ENCODE measurements at places on chromosomes 12 and 14. TPM values are rescaled to one million over a fixed set of nuclear protein-coding genes. Genes with fewer than 3 reads are reported as not detected.

The SMCO3 gene
- total RNA-seq: 0.14 TPM

DNA sequence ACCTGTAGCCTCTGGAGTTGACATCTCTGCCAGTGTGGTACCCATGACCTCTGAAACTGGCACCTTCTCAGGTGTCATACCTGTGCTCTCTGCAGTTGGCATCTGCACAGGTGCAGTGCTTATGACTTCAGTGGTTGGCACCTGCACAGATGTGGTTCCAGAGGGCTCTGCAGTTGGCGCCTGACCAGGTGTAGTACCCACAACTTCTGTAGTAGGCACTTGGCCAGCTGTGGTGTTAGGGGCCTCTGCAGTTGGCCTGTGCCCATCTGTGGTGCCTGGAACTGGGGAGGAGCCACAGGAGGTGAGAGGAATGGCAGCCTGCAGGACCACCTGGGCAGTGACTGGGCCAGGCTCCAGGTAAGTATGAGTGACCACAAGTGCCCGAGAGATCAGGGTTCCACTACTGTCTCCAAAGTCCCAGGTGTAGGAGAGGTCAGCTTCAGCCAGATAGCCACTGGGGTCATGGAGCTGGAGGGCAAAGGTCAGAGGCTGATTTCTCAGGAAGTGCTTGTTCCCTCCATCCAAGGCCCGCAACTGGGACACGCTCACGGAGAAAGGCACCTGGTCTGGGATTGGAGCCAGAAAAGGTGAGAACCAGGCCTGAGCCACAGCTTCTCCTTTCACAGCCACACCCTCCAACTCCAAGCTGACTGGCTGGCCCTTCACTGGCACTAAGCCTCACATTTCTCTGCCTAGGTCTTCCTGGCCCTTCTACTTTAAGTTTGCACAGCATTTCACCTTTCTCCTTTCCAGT lies 8.6 kb downstream of the PMEL start:
- no peaks in the 10 kb centered on the region for H3K4me1 ChIP-seq
- H3K27me3 ChIP-seq: no peaks in the 10 kb centered on the region
- no peak overlapping the region for H3K27ac ChIP-seq

DNA sequence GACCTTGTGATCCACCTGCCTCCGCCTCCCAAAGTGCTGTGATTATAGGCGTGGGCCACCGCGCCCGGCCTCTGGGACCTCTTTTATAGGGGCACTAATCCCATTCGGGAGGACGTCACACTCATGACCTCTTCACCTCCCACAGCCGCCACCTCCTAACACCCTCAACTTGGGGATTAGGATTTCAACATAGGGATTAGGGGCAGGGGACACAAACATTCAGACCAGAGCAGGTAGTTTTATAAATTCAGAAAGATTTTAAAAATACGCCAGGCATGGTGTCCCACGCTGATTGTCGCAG lies 49.4 kb downstream of the TPCN1 start:
- no peak overlapping the region for H3K4me3 ChIP-seq

The FOXM1 gene
- total RNA-seq: 0.71 TPM

GRCh38 chr14:68707482-68707881 lies 85.4 kb downstream of the ZFP36L1 start:
- H3K27me3 ChIP-seq: no peaks in the 10 kb centered on the region
- H3K27ac ChIP-seq: peak overlapping the region; percentile 42
- H3K36me3 ChIP-seq: no peaks in the 10 kb centered on the region
- peaks cover 27% of the 10 kb centered on the region for H3K4me1 ChIP-seq
- DNase-seq: no peak

The CTSG gene
- 0.80 TPM for total RNA-seq

- no peaks in the 10 kb centered on the region for H3K4me1 ChIP-seq
- H3K36me3 ChIP-seq: peaks cover 29% of the 10 kb centered on the region
- H3K4me3 ChIP-seq: no peak overlapping the region
- no peaks in the 10 kb centered on the region for H3K27me3 ChIP-seq
- no peak overlapping the region for H3K27ac ChIP-seq
- DNase-seq: no peak
Measured at GRCh38 chr12:31702047-31702446, 26.8 kb downstream of the AMN1 start.

- no peaks in the 10 kb centered on the region for H3K36me3 ChIP-seq
- no peak for DNase-seq
- H3K4me1 ChIP-seq: peaks cover 49% of the 10 kb centered on the region
- peak overlapping the region; percentile 94 for H3K4me3 ChIP-seq
Measured at GRCh38 chr12:65168681-65169319, 583 bp upstream of the LEMD3 start.

DNA sequence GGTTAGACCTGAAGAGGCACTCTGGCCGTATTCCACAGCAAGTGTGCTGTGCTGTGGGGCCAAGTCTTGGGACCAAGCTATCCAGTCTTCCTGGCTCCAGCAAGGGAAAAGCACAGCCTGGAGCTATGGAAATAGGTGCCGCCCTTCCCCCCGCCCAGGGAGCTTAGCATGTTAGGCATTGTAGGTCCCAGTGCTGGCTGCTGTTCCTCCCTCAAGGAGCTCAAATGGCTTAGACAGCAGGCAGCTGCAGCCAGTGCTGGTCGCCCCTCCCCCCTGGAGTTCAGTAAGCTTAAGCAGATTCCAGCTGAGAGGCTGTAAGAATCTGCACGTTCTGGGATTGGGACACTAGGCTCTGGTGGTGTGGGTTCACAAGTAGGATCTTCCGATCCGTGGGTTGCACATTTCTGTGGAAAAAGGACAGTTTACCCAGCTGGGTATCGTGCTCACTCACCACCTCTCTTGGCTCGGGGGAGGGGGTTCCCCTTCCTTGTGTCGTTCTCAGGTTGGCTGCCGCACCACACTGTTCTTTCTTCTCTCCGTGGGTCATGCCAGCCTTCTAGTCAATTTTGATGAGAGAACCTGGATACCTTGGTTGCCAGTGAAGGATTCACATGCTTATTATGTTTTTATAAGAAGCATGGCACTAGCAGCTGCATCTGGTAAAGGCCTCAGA lies 127.3 kb downstream of the CNTN1 start:
- H3K36me3 ChIP-seq: no peaks in the 10 kb centered on the region
- no peaks in the 10 kb centered on the region for H3K27me3 ChIP-seq
- H3K4me3 ChIP-seq: no peak overlapping the region
- H3K4me1 ChIP-seq: no peaks in the 10 kb centered on the region
- no peak overlapping the region for H3K27ac ChIP-seq

The PCED1B gene
- total RNA-seq: 0.55 TPM

The RFX4 gene
- not detected for total RNA-seq

GRCh38 chr14:32453857-32454810 lies 125.0 kb downstream of the AKAP6 start:
- no peak for DNase-seq
- no peak overlapping the region for H3K4me3 ChIP-seq
- peak overlapping the region; percentile 68 for H3K27ac ChIP-seq
- no peaks in the 10 kb centered on the region for H3K27me3 ChIP-seq

The LTA4H gene
- total RNA-seq: 35.4 TPM

DNA sequence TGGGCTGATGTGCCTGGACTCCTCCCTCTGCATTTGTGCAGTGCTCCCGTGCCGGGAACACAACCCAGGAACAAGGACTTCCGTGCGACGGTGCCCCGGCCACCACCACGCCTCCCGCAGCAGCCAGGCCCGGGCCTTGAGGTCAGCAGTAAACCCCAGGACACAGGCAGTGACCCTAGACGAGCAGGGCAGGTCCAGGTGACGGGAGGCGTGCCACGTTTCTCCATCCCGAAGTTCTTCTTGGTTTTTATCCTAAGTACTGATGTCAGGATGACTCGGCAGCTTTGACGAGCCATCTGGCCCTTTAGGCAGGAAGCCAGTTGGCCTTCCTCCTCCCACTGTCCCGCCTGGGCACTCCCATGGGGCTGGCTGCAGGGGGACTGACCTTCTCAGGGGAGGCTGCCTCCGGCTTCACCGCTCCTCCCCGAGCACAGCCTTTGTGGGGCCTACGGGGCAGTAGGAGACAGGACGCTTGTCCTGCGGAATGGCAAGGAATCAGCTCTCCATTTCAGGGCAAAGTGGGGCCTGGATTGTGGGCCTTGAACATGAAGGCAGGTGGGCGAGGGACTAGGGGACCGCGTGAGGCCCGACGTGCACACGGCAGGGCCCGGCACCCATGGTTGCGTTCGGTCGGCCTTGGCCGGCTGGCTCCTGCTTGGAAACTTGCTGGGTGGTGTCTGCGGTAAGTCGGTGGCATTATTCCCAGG lies 94.1 kb downstream of the FBXL14 start:
- H3K27me3 ChIP-seq: no peaks in the 10 kb centered on the region
- no peak overlapping the region for H3K4me3 ChIP-seq
- H3K27ac ChIP-seq: no peak overlapping the region
- peak; percentile 68 for DNase-seq

The KRT81 gene
- not detected for total RNA-seq

The KCNA1 gene
- total RNA-seq: not detected

The ATXN3 gene
- 15.7 TPM for total RNA-seq

The NANOG gene
- not detected for total RNA-seq

DNA sequence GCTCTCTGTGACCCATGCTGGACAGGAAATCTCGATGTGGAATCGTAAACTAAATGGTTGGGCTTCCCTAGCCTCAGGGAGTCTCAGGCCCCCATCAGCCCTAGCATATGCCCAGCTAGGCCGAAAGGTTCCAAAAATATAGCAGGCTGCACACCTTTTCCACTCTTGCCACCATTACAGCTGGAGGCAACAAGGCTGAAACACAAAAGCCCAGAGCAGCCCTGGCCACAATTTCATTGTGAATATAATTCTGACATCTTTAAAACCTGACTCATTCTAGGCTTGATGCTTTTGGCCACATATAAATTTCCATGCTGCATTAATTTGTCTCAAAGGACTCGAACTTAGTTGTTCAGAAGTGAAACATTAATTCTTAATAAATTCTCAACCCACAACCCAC lies 382.2 kb downstream of the GRIN2B start:
- DNase-seq: no peak
- no peak overlapping the region for H3K27ac ChIP-seq
- H3K4me1 ChIP-seq: peaks cover 6% of the 10 kb centered on the region
- H3K36me3 ChIP-seq: no peaks in the 10 kb centered on the region
- no peak overlapping the region for H3K4me3 ChIP-seq
- no peaks in the 10 kb centered on the region for H3K27me3 ChIP-seq

DNA sequence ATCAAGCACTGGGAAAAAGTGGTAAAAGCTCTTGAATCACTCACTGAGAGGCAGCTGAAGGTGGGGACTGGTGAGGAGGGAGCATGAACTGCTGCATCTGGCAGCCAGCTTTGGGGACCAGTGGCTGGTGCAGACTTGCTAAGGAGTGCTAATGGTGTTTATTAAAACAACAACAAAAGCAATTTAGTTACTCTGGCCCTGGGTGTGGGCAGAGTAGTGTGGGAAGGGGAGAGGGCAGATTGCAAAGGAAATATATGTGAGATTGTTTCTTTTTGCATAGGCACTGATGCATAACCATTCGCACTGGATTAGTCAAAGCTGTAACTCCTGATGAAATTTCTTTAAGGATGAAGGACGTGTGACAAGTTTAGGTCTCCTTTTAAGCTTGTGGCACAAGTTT lies 8.1 kb downstream of the TXNRD1 start:
- no peaks in the 10 kb centered on the region for H3K27me3 ChIP-seq
- H3K4me3 ChIP-seq: no peak overlapping the region
- no peak overlapping the region for H3K27ac ChIP-seq
- no peaks in the 10 kb centered on the region for H3K36me3 ChIP-seq
- H3K4me1 ChIP-seq: peaks cover 20% of the 10 kb centered on the region

DNA sequence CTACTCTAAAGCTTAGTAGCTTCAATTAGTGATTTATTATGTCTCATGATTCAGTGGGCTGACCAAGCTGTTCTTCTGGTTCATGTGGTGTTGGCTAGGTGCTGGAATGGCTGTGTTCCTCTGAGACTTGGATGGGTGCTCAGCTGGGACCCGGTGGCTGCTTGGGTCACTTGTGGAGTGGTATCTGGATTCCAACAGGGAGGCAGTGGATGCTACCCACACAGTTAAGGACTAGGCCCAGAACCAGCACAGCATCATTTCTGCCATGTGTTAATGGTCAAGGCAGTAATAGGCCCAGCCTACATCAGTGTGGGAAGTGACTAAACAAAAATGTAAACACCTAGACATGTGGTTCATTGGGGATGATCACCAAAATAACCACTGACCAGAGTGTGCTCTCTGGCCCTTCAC lies 72.2 kb downstream of the FGD4 start:
- H3K27me3 ChIP-seq: no peaks in the 10 kb centered on the region
- H3K4me1 ChIP-seq: peaks cover 24% of the 10 kb centered on the region
- no peak for DNase-seq
- no peak overlapping the region for H3K4me3 ChIP-seq
- no peaks in the 10 kb centered on the region for H3K36me3 ChIP-seq

DNA sequence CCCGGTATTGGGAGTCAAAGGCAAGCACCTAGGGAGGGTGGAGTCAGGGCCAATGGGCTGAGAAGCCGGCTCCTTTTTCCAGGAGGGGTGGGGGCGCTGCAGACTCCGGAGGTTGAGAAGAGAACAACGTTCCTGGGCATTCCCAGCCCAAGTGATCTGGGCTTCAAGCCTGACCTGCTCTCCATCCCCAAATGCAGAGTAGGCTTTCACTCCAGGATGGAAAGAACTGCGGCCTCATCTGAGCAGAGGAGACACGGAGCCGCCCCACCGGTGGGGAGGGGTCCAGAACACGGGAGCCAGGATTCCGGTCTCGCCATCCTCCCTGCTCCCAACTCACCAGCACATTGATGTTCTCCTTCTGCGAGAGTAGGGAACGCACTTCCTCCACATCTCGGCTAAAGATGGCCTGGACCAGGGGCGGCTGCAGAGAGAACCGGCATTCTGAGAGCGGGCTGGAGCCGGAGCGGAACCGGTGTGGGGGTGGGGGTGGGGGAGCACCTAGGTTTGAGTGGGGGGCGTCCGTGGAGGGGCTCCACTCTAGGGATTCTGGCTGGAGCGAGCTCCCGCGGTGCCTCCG lies 605 bp downstream of the ANKRD52 start:
- peaks cover 41% of the 10 kb centered on the region for H3K36me3 ChIP-seq
- H3K27me3 ChIP-seq: no peaks in the 10 kb centered on the region
- H3K4me3 ChIP-seq: peak overlapping the region; percentile 98
- peaks cover 37% of the 10 kb centered on the region for H3K4me1 ChIP-seq
- no peak for DNase-seq

- H3K36me3 ChIP-seq: peaks cover 6% of the 10 kb centered on the region
- H3K4me1 ChIP-seq: peaks cover 61% of the 10 kb centered on the region
- no peaks in the 10 kb centered on the region for H3K27me3 ChIP-seq
- H3K27ac ChIP-seq: peak overlapping the region; percentile 63
Measured at GRCh38 chr12:120584343-120585149, 3.3 kb upstream of the POP5 start.

The RAB2B gene
- total RNA-seq: 15.5 TPM

The SLCO1B1 gene
- total RNA-seq: not detected

- H3K4me3 ChIP-seq: no peak overlapping the region
- DNase-seq: no peak
- no peaks in the 10 kb centered on the region for H3K36me3 ChIP-seq
- H3K4me1 ChIP-seq: no peaks in the 10 kb centered on the region
- no peak overlapping the region for H3K27ac ChIP-seq
Measured at GRCh38 chr12:17134315-17134714, 528.4 kb upstream of the LMO3 start.

The NDUFB1 gene
- total RNA-seq: 625 TPM

GRCh38 chr12:13165617-13166041 lies 30.9 kb upstream of the EMP1 start:
- H3K4me1 ChIP-seq: peaks cover 13% of the 10 kb centered on the region
- no peaks in the 10 kb centered on the region for H3K36me3 ChIP-seq
- H3K4me3 ChIP-seq: no peak overlapping the region
- DNase-seq: peak; percentile 54
